ENCODE measurements at places on chromosomes 3 and 15. TPM values are rescaled to one million over a fixed set of nuclear protein-coding genes. Genes with fewer than 3 reads are reported as not detected.

GRCh38 chr3:151962912-151963311 is 89.5 kb downstream of the SUCNR1 start:
- no peak for DNase-seq

GRCh38 chr15:84871428-84871985 is 13.0 kb upstream of the SLC28A1 start:
- DNase-seq, result no peak

DNA sequence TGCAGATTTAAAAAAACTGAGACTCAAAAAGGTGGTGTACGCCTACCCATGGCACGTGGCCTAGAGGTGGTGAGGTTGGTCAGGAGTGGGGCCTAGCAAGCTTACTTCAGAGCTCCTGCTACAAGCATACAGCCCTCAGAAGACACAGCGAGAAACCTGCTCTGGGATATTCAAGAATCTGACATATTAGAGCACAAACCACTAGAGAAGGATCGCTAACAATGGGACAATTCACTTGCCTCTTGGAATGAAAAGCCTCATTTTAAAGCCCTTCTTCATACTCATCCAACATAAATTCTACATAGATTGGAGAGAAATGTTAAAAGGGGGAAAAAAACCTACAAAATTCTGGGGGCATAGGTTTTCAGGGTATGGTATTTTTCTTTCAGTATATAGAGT is 118.0 kb upstream of the ARHGEF3 start:
- DNase-seq, result no peak

DNA sequence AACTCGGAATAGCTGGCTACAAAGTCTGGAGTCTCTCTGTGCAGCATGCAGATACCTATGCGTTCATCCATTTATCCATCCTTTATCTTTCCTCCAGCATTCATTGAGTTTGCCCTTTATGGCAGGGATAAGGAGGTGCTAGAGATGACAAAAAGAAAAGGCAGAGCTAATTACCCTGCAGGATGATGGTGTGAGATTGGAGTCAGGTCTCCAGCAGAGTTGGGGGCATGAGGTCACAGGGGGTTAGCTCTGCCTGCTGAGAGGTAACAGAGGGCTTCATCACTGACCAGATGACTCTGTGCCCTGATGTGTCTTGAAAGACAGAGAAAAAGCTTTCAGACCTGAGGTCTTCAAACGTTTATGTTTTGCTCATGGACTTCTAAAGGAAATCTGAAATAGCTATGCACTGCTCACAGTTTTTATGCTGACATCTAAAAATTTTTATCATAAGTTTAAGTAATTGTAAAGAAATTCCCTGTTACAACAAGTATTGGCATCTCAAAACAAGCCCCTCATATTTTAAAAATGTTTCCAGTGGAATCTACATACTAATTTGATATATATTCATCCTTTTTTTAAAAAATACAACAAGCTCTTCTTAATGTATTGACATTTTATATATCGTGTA is 132.3 kb upstream of the ANKRD28 start:
- no peak for DNase-seq

DNA sequence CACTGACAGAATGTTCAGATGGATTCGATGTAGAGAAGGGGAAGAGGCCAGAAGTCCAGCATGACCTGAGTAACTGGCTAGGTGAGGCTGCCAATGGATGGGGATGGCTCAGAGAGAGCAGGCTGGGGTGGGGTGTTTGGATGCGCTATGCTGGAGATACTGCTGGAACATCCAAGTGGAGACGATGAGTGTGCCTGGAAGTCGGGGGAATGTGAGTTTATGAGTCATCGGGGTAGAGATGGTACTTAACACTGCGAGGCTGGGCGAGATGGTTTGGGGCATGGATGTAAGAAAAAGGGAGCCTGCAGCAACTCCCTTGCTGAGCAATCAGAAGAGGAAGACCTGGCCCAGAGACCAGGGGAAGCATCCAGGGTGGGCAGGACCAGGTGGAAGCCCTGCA is 180.7 kb downstream of the SLCO3A1 start:
- DNase-seq, result no peak

DNA sequence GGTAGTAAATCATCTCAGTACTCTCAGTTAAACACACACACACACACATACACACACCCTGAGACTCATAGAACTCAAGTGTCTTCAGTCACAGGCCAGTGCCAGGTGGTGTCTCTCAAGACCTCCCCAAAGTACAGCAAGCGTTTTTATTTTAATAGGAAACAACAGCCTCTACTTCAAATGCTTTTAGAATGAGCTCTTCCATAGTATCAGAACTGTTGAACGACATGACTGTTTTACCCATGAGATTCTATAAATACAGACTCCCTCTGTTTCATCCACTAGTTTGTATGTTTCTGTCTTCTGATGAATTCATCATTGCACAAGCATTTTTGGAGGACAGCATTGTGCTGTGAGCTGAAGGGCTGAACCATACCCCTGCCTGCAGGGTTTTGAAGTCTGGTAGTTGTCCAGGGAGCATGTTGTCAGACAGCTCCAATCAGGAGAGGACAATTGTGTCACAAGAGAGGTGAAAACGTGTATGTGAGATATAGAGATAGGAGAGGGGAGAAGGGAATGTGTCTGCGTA is 201.0 kb upstream of the BCL6 start:
- DNase-seq, result peak; percentile 68

- no peak for DNase-seq
These were observed 34.6 kb downstream of the PDCD10 start for GRCh38 chr3:167700046-167700445.

Gene MNS1
- total RNA-seq, result 7.0 TPM

DNA sequence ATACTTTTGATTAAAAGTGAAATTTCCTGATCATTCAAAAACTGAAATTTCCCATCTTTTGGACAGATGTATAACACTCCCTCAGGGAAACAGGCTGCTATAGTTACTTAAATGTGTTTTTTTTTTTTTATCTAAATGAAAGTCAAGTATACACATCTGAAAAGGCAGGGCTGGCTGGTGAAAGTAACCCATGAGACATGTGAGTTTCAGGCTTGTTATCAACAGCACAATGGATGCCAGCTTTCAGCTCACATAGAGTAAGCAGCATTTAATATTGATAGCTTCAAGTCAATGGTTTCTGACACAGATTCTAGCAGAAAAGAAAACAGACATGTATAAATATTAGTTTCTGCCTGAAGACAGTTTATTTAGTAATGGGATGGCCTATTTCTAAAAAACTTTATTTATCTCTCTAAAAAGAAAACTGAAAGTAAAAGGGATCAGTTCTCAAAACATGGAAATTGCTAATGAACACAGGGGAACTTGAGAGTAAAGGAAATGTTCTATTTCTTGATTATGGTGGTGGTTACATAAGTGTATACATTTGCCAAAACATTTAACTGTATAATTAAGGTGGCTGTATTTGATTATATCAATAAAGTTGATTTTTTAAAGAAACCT is 89.7 kb upstream of the CMC1 start:
- no peak for DNase-seq

Gene LARP6
- 68.1 TPM for total RNA-seq

Gene PBRM1
- 115 TPM for total RNA-seq

Gene DET1
- 11.5 TPM for total RNA-seq

Gene POPDC2
- 1.6 TPM for total RNA-seq

- DNase-seq, result peak; percentile 98
These were observed 5.7 kb downstream of the EIF4G1 start for GRCh38 chr3:184320104-184320445.

DNA sequence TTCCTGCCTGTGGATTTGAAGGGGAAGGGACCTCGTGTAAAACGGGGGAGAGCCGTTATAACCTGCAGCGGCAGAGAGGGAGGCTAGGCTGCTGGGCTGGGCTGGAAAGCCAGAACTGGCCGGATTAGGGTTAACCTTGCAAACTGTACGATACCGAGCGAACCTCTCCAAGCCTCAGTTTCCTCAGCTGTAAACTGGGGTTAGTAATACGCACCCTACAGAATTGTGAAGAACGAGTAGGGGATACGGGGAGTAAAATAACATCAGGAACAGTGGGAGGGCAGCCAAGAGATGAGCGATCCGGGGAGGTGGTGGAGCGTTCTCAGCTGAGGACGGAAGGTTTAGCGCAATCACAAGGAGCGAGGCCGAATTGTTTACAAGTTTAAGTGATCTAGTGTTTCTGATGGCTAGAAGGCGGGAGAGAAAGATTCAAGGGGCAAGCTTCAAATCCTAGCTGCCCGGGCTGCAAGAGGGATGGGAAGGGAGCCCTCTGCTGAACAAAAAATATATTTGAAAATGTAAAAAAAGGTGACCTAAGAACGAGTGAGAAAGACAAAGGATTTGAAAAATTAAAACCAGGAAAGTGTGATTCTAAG is 768 bp upstream of the SEMA5B start:
- peak; percentile 81 for DNase-seq

- DNase-seq, result no peak
These were observed 18.0 kb downstream of the ETV5 start for GRCh38 chr3:186090901-186091300.

DNA sequence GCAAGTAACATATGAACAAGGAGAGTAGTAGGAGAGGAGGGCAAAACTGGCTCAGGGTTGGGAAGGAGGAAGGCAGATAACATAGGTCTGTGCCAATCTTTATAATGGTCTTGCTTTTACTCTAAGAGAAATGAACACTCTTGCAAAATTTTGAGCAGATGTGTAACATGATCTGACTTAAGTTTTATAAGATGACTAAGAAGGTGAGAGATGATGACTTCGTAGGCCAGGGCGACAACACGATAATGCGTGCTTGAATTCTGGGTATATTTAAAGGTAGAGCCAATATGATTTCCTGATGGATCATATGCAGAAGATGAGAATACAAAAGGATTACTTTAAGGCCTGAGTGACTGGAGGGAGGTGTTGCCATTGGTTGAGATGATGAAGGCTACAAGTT is 265.4 kb upstream of the KCNMB2 start:
- DNase-seq, result peak; percentile 3

DNA sequence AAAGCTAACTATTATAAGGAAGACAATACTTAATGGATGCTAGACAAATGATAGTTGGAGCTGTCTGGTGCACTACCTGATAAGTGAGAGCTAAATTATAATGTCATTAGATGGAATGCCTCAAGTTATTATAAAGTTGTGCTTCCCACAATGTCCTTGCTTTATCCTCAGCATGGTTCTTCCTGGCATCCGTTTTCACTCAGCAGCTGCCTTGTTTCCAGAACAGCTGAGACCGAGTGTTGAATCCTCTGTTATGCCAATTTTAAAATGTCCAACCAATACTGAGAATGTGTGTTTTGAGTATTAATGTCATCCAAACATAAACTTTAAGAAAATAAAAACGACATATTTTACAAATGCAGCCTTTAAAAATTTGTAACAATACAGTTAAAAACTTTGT is 286.7 kb upstream of the SOX2 start:
- DNase-seq, result no peak

DNA sequence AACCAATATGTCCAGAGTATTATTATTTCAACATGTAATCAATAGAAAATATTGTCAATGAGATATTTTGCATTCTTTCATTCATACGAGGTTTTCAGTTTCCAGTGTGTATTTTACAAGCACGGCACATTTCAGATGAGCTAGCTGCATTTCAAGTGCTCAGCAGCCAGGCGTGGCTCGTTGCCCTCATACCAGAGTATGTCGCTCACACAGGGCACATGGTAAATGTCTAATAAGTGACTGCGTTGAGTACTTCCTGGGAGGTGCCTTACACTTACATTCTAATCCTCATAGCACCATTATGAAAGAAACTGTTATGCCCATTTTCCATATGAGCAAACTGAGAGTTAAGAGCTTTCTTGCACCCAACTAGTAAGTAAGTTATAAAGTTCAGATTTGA is 47.4 kb downstream of the TMEM266 start:
- peak; percentile 6 for DNase-seq

DNA sequence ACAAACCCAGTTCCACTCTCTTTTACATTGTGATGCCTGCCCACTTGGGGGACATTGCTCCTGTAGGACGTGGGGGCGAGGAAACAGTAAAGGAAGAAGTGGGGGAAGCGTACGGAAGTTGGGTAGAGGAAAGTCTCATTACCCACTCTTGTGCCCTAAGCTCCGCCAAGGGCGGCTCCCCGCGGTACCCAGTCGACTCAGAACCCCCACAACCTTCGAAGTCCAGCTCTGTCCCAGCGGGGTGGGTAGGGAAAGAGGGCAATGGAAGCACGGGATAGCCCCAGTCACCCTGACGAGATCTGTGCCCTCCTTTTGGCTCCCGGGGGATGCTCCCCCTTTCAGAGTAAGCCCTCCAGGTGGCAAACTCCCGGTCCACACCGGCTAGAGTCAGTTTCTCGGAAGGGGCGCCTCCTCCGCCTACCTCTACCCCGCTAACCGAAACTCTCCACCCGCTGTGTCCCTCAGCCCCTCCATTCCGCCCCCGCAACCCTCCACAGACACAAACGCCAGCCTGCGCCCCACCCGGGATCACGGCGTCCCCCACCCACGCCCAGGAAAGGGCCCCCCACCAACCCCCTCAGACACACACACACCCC is 527 bp downstream of the CSNK1G1 start:
- no peak for DNase-seq

DNA sequence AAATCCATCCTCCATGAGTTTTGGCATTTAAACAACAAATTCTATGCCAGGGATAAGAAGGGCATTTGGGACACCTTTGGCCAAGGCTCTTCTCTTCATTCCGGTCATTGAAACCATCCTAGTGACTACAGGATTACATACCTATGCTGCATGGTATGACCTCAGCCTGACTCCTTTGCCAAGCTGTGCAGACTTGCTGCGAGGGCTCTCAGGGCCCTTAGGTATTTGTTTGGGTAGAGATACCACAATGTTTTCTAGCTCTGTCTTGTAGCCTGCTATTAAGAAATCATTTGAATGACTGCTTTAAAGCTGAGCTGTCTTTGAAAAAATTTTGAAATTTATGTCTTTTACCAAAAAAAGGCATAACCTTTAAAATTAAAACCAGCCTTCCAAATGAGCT is 749.8 kb upstream of the SGO1 start:
- DNase-seq, result no peak

Gene TRPM1
- not detected for total RNA-seq

Gene SAMD7
- total RNA-seq, result not detected

- DNase-seq, result no peak
These were observed 389.3 kb downstream of the TBL1XR1 start for GRCh38 chr3:176807938-176808337.

GRCh38 chr15:47961401-47962090 is 159.2 kb upstream of the SLC24A5 start:
- DNase-seq, result no peak

Gene TMEM212
- total RNA-seq, result not detected
